ENCODE measurements at places on chromosomes 12 and 14.

DNA sequence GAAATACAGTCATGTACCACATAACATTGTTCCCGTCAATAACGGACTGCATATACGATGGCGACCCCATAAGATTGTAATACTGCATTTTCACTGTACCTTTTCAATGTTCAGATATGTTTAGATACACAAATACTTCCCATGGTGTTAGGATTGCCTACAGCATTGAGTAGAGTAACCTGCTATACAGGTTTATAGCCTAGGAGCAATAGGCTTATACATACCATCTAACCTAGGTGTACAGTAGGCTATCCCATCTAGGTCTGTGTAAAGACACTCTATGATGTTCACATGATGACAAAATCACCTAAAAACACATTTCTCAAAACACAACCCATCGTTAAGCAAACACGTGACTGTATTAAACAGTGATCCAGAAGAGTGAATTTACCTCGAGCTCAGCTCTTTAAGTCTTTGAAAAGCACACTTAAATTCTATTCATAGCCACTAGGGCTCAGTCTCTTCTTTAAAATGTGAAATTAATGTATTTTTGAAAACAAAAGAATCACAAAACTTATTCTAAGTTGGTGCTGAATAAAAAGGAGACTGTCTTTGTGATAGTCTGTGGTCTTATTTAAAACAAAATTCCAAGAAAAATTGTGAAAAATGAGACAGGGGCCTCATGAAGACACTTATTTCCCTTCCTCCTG lies 239.1 kb upstream of the ARID2 start:
- no peak for DNase-seq

DNA sequence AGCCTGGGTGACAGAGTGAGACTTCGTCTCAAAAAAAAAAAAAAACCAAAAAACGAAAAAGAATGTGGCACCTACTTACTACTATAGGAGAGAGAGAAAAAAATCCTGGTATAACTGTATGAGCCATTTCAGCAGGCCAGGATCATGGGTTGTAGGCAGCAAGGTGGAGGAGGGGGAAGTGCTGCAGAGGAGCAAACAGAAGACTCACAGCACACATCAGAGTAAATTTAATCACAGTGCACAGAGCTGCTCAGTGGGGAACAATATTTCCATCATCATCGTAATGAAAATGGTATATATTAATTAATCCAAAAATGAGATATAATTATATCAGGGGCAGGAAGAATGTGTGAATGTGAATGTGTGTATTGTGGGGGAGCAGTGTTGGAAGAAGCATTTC lies 175.8 kb downstream of the SLC2A13 start:
- DNase-seq, result no peak

DNA sequence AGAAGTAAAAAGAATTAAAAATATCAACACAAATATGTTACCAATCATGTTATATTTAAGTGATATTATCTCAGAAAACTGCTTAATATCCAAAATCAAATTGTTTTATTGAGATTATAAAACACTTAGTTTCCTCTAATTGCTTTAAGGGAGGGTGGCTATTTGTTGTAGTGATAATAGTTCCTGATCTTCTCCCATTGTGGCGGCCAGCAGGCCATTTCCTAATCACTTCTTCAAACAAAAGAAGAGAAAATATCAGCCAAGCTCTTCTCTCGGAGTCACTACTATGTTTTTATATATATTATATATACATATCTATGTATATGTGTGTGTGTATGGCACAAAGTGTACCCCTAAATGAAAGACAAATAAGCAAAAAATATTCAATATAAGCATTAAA lies 31.5 kb downstream of the ERO1A start:
- DNase-seq, result no peak

DNA sequence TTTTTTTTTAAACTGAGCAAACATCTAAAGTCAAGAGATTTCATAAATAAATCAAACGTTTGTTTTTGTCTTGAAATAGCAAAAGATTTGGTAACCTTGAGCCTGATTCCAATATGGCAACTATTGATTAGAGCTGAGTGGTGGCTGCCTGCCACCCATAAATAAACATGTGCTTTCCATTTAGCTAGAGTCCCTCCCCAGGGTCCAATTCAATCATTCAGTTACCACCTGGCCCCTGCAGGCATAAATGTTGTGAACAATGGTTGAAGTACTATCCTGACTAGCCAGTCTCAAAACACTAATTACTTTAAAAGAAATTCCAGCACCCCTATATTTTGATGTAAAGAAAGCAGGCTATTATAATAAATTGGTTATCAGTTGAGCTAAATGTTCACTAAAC lies 129.7 kb upstream of the GRIP1 start:
- no peak for DNase-seq

- DNase-seq, result no peak
Observed at GRCh38 chr12:59122784-59123183, 202.5 kb upstream of the LRIG3 start.

GRCh38 chr14:67666750-67667449 lies 7.5 kb downstream of the VTI1B start:
- DNase-seq, result peak; percentile 26

DNA sequence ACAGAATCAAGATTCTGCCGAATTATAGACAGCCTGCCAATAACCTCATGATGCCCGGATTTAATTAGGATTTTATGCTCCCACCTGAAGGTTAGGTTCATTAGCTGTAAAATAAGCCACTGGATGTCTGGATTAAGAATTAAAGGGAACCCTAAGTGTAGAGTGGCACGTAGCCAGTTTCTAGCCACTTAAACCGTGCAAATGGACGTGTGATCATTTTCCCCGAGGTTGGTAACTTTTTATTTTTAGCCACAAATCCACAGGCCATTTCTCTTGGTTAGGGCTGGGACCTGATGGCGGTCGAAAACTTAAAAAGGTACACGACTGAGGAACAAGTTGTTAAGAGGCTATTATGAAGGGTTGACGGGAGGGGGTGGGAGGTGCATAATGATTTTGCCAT lies 127.3 kb upstream of the TMPO start:
- no peak for DNase-seq

- DNase-seq, result no peak
Observed at GRCh38 chr12:19131025-19131444, 1.5 kb downstream of the PLEKHA5 start.

GRCh38 chr14:44995196-44995595 lies 33.2 kb downstream of the TOGARAM1 start:
- no peak for DNase-seq

DNA sequence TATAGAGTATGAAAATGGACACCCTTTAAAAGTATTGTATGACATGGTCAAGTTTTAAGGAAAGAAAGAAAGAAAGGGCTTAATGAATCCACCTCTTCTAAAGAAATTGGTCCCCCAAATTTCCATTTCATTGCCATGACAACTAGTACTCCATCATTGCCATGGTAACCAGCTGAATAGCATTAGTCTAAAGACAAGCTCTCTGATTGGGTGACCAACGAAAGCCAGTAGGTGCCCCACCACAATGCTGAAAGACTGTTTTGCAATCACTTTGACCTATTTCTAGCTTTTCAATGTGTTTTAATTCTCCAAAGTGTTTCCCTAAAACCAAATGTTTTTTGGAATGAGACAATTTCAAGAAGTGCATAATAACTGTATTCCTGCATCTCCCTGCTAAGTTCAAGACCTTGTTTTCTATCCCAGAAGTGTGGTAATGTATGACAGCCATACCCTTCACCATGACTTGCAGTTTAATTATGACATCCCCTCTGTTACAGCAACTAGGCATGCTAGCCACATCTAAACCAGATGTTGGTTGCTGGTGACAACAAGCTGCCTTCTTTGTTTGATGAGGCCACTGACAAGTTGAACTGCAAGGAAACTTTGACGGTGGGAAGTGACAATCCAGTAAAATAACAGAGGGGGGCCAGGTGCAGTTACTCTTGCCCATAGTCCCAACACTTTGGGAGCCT lies 46.7 kb downstream of the KICS2 start:
- no peak for DNase-seq

DNA sequence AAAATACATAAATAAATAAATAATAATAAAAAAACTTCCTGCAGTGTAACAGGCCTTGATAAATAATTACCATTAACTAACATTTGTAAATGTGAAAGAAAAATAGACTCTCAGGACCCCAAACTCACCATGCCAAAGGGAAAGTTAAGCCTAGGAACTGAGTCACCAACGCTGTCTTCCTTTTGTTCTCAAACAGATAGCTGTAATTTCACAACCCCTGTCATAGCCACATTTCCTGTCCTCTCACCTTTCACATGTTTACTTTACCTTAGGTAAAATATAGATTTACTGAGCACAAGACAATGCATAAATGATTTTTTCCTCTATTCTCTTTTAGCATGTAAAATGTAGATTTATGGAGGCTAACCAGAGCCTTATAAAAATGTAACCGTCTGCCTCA lies 35.9 kb upstream of the CHST11 start:
- no peak for DNase-seq

- no peak for DNase-seq
Observed at GRCh38 chr14:20376071-20376588, 32.7 kb downstream of the PARP2 start.

- DNase-seq, result no peak
Observed at GRCh38 chr12:117890137-117890536, 78.7 kb downstream of the KSR2 start.

- DNase-seq, result no peak
Observed at GRCh38 chr12:70556179-70556869, 80.9 kb downstream of the PTPRB start.

- no peak for DNase-seq
Observed at GRCh38 chr12:43072431-43072830, 479.6 kb downstream of the ADAMTS20 start.

DNA sequence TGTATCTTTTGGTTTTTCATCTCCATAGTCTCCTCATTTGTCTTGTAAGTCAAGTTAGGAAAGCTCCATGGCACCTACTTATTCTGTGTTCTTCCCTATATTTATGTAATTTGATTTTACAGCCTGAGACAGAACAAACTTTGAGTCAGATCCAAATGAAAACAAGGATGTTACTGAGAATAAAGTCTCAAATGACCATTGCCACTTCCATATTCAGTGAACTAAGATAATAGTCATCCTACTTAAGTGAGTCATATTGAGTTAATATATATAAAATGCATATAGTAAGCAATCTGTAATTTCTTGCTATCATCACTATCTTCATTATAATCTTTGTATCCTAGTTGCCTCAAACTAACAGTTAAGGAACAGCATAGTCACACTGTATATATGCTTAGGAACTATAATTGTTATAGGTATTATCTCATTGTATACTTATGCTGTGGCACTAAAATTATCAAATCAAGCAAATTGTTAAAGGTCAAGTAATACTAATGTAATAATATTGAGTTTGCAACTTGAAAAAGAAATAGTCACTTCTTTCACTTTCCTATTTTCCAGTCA lies 30.8 kb downstream of the TMTC3 start:
- DNase-seq, result no peak

DNA sequence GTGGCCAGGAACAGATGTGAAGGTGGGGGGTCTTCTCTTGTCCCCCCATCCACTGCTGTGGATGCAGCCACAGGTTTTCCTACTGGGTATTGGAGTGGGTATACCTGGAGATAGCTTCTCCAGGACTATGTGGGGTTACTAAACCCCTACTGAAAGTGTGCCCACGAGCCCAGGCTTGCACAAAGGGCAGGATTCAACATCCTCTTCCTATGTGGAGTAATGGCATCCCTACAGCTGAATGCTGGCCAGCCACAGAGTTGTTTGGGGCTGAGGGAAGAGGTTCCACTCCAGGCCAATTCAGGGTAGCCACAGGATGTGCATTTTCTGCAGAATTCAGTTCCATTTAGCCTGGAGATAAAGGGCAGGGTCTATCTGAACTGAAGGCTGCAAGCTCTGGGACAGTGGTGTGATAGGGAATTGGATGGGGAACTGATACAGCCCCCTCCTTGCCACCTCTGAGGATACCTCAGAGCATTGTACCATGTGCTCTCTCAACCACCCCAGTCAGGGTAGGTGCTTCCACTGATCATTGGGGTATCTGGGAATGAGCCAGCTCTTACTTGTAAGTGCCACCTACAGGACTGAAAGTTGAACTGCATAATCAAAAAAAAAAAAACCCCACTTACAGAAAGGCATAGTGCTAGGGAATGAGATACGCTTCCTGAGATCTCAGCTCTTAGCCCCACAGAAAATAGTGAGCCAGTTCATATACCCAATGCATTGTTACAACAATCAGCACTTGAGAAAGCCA lies 187.1 kb downstream of the KITLG start:
- DNase-seq, result no peak

GRCh38 chr12:78090266-78090665 lies 259.6 kb downstream of the NAV3 start:
- no peak for DNase-seq

DNA sequence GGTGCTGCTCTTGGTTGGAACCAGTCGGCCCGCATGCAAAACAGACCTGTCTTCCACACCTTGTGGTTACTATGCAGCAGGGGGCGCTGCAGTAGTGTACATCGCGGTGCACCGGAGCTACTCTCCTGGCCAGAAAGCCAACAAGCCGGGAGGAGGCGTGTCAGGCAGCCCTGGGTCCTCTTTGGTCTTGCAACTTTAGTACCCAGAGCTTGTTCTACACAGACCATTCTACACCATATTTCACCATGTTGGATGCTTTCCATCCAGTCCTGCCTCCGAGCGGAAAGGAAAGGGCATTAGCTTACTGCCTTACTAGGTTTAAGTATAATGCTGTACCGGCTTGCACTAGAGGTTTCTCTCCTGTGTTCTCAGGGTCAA lies 927 bp upstream of the TMTC2 start:
- peak; percentile 95 for DNase-seq

GRCh38 chr14:67436006-67436866 lies 24.3 kb upstream of the PLEK2 start:
- DNase-seq, result no peak

GRCh38 chr14:96139169-96139568 lies 65.5 kb upstream of the BDKRB2 start:
- no peak for DNase-seq

DNA sequence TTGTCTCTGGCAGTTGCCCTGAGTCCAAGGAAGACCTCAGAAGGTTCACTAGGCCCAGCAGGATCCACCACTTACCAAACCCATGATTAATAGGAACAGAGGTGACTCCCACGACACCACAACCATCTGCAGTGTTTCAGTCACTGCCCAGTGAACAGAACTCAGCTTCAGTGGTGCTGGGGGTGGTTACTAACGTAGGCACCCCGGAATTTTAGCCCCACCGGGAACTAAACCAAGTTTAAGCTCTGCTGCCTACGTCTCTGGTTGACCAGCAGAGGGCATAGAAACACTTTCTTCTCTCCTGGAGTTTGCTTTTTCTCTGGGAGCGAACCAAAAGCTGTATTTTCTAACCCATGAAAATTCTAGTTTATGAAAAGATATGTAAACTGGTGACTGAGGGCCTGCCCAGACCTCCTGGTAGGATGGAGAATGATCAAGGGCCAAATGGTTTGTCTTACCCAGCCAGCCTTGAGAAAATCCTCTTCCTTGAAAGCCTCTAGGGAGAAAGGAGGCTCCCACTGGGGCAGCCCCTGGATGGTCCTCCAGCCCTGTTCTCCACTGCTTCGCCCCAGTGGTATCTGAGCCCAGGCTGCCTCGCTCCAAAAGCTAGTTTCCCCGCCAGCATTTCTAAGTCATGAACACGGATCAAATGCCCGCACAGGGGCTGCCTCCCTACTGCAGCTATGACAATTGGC lies 379.8 kb downstream of the DPF3 start:
- no peak for DNase-seq
